ENCODE measurements at places on chromosomes 2 and 18.

GRCh38 chr2:54704238-54704637 lies 19.2 kb upstream of the EML6 start:
- DNase-seq = no peak

GRCh38 chr2:217843324-217843723 lies 159.5 kb downstream of the TNS1 start:
- DNase-seq = no peak

DNA sequence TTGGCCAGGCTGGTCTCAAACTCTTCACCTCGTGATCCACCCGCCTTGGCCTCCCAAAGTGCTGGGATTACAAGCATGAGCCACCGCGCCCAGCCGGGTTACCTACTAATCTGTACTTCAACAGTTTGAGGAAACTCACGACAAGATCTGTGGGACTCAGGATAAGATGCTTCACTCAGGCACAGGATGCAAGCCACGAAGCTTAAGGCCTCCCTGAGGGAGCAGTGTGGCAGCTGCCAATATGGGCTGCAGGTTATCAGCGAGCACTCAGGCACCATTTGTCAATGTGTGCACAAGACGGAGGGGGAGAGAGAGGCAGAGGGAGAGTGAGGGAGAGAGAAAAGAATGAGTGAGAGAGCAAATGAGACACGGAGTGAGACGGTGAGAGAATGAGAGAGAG lies 173.6 kb upstream of the RAB6C start:
- no peak for DNase-seq

GRCh38 chr2:38406597-38407110 lies 29.6 kb upstream of the ATL2 start:
- DNase-seq = no peak

DNA sequence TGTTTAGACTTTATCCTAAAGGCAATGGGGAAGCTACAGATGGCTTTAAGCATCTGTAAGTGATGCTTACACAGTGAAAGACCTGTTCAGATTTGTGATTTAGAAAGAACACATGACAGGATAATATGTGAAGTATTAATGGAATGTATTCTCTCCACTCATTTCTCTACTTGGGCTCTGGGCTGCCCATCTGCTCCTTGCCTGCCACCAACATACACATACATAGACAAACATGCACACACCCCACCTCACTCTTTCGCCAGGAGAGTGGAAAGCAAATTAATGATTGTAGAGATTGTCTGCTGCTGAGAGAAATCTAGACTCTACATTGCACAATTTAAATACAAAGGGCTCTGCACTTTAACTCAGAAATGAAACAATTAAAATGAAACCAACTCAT lies 61.0 kb upstream of the NFE2L2 start:
- DNase-seq = no peak

- no peak for DNase-seq
Observed at GRCh38 chr2:66324909-66325528, 109.9 kb upstream of the MEIS1 start.

DNA sequence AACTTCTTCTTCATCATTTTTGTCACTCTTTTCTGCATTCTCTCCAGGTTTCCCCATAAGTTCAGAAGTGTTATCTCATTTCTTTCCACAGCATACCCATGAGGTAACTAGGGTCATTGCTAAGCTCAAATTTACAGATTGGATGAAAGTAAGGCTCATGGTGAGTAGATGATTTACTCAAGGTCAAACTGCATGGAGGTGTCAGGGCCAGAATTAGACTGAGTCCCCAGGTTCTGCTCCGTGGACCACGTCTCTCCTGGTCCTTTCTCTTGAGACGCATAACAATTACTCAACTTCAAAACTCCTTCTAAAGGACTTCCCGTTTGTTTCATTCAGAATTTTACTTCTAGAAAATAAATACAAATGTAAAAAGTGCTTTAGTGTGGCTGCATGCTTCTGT lies 43.4 kb downstream of the SMIM21 start:
- no peak for DNase-seq

All from NCI-H526 treated with DMSO at 0.1 percent for 48 hours (cell line).